AG10803 (cell line): ENCODE measurements at places on chromosomes 16 and 17.
A peak's percentile ranks its signal among the peaks of the same experiment; 100 is the strongest.

GRCh38 chr17:37796076-37796475 is 51.2 kb upstream of the HNF1B start:
- no peak for DNase-seq

DNA sequence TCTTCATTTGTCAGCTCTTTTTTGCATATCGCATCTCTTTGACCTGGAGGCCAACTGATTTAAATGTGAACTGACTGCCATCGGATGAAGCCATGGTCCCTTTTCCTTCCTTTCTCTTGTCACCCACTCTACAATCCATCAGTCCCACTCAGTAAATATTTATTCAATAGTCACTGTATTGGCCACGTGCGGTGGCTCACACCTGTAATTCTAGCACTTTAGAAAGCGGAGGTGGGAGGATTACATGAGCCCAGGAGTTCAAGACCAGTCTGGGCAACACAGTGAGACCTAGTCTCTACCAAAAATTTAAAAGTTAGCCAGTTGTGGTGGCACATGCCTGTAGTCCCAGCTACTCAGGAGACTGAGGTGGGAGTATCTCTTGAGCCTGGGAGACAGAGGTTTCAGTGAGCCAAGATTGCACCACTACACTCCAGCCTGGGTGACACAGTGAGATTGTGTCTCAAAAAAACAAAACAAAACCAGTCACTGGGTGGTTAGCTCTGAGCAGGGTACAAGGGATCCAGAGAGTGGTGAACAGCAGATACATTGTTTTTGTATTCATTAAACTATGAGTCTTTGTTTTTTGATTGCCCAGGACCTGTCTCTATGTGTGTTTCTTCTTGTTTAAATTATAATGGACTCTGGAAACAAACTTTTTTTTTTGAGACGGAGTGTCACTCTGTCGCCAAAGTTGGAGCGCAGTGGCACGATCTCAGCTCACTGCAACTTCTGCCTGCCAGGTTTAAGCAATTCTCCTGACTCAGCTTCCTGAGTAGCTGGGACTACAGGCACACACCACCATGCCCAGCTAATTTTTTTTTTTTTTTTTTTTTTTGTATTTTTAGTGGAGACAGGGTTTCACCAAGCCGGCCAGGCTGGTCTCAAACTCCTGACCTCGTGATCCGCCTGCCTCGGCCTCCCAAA is 6.9 kb downstream of the PHAF1 start:
- peak; percentile 20 for DNase-seq

DNA sequence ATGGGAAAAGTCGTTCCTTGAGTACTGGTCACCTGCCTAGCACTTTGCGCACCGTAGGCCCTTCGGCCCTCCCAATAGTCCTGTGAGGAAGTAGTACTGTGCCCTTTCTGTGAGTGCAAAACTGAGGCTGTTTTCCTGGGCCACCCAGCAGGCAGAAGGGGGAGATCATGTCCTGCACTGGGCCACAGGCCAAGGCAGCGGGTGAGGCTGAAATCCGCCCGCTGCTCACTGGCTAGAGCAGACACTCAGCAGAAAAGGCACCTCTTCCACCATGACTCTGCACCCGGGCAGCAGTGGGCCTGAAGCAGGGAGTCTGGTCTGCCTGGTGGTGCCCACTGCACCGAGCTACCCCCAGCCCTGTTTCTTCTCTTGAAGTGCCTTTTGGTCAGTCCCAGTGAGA is 20.2 kb downstream of the METTL22 start:
- DNase-seq, result no peak

- DNase-seq, result peak; percentile 66
Observed at GRCh38 chr17:63956296-63956920, 16.3 kb downstream of the SCN4A start.

GRCh38 chr16:4663465-4663776 is 29.9 kb upstream of the NUDT16L1 start:
- no peak for DNase-seq

DNA sequence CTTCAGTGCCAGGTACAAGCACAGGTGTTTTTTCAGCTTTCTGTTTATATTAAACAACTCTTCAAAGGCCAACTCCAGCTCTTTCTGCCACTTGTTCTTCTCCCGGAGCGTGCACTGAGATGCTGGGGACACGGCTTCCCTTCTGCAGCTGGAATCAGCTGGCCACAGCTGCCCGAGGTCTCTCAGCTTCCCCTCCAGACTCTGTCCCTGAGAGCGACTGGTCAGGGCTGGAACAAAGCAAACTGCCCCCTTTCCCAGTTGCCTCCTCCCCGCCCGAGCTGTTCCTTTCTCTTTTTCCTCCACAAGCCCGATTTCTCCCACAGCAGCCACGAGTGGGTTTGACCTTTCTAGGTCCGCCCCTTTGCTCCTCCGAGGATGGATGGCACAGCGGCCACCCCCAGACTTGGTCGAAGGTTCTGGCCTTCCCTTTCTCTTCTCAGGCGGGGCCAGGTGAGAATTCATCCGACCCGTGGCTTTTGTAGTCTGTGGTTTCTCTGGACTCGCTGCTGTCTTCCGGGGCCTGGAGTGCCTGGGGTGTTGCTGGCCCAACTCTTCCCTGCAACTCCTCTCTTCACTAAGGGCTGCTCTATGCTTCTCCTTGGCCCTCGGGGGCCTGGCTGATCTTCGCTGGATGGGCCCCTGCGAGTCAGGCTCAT is 11.5 kb downstream of the CEP295NL start:
- DNase-seq, result no peak

DNA sequence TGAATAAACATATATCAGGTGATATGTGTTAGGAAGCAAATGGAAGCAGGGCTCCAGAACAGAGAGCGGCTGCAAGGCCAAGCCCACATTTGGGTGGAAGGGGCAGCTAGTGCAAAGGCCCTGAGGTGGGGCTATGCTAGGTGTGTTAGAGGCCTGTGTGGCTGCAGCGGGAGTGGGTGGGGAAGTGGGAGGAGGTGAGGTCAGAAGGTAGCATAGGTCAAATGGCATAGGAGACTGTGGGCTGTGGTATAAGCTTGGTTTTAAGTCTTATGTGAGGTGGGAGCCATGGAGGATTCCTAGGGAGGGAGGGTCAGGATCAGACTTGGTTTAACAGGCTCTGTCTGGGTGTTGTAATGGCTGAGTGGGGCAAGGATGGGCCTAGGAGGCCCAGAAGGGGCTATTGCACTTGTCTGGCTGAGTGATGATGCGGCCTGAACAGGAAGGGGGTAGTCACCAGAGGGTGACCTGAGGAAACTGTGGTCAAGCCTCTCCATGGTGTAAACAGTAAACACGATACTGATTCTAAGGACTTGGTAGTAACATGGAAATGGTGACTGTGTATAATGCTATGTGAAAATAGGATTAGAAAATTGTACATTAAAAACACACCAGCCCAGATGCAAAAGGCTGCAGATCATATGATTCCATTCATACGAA is 31.1 kb downstream of the RAI1 start:
- DNase-seq, result peak; percentile 88

GRCh38 chr16:57107321-57107922 is 15.0 kb downstream of the CPNE2 start:
- DNase-seq, result no peak

DNA sequence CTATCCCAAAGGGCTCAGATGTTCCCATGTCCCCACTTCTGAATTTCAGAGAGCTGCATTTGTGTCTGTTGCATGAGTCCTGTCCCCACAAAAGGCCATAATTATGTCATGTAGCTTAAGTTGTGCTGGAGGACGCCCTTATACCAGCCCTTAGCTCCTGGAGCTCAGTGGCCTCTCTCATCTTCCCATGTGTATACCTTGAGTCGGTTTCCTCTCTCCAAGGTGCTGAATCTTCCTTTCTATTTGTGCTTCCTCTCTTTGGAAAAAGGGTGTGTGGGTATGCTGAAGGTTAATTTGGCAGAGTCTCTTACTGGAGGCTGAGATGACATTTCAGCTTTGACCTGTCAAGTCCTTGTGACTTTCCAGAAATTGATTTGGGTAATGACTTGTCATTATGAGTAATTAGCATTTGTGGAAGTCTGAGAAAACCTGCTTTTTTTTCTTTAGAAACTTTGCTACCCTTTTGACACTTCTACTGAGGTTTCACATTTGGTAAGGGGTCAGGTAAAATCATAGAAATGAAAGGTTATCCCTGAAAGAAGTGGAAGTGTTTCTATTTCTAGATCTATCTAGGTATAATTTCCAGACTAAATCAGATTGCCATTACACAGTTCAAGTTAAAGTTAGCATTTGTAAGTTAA is 185.4 kb downstream of the ABCC12 start:
- peak; percentile 25 for DNase-seq

- DNase-seq, result no peak
Observed at GRCh38 chr17:42346481-42346880, 41.8 kb downstream of the STAT3 start.

- DNase-seq, result peak; percentile 28
Observed at GRCh38 chr17:71460943-71461342, 659.9 kb upstream of the SOX9 start.

DNA sequence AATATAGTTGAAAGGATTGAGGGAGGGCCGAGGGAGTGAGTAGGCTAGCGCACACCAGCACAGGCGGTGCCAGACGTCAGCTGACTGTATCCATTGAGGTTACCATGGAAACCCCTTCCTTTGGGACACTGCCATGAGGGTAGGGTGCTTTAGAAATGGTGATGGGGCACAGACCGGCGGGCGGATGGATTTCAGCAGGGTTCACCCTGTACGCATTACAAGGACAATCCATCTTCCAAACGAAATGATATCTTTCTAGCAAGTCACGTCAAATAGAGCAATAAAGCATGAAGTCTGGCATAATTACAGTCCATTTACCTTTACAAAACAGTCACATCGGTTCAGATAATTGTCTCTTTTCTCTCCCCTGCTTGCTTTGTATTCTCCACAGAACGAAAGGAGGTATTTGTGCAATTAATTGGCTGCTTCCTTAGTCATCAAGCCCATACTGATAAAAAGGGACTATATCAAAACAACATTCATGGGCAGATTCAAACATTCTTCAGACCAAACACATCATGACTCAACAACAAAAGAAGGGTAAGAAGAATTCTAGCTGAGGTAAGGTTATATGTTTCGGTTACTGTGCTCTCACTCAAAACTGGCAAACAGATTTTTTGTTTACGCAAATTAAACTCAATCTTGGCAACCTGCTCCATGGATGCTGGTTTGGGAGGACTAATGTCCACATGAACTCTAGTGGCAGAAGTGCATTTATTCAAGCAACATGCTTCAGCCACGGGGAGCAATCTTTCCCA is 140.6 kb downstream of the CDK5R1 start:
- DNase-seq, result peak; percentile 10

DNA sequence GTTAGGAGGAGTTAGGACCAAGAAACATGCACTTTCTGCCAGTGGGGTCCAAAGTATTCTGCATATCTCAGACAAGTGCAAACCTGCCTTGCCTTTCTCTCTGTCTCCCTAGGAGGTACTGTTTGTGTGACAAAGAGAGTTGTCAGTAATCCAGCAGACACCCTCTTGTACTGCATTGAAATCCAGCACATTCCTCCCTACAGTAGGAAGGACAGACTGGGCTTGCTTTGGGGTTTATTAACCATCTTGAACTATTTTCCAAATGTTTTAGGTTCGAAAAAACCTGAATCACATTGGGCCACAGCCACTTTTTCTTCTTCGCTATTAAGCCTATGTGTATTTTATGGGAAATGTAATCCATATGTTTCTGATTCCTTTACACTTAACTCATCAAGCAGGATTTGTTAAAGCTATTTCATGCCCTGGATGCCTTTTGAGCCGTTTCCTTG is 204.2 kb upstream of the KCNJ16 start:
- DNase-seq, result peak; percentile 92

DNA sequence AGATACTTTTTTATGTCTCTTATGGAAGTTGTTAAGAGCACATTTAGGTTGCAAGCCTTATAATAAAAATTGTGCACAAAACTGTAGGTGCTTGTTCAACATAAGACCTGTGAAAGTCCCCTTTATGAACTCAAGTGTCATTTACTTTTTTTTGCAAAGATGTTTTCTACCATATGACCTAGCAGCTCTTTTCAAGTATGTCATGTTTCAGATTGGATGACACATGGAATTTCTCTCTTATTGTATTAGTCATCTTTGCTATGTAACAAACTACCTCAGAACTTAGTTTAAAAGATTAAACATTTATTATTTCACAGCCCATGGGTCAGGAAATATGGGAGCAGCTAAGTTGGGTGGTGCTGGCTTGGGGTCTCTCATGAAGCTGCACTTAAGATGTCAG is 57.9 kb downstream of the PHKB start:
- DNase-seq, result no peak

- DNase-seq, result peak; percentile 12
Observed at GRCh38 chr17:45775576-45776011, 8.5 kb upstream of the CRHR1 start.

GRCh38 chr17:51461578-51462004 is 201.2 kb downstream of the UTP18 start:
- DNase-seq, result peak; percentile 65

DNA sequence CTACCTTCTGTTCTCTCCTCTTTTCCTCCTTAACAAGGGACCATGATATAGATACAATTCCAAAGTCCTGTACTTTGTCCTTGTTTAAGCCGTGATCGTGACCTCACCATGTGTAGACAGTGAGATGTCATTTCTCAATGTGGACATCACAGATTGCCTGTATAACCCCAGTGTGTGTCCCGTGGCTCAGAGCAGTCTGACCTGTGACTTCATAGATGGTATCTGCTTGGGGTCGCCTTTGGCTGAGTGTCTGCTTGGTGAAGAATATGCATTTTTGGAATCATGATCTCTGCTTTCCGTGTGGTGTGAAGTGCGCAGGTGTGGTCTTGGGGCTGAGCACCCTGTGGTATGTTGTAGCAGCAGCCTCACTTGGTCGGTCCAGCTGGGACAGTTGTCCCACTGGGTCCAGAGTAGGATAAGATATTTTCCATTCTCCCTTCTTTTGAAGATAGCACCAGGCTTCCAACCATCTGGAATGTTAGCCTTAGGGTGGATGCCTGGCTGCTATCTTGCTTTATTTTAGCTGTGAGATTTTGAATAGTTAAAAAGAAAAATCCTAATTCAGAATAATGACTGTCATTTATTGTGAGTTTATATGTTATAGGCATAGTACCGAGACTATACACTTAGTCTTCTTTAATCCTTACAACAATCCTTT is 13.4 kb downstream of the MSI2 start:
- no peak for DNase-seq

DNA sequence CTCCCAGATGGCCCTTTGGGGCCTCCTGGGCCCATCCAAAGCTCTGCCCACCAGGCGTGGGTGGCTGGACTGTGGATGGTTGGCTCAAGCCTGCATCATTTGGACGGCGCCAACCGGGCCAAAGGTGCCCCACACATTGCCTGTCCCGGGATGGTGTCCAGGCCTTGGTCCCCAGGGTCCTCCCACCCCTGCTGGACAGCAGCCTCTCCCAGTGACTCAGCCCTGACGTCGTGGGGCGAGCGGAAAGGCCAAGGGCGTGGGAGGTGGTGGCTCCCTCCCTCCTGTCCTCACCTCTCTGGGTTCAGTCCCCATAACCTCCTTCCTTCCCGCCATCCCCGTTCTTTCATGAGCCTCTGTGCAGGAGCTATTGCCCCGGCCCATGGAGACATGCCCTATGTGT is 42.1 kb upstream of the DLX4 start:
- peak; percentile 33 for DNase-seq

- DNase-seq, result no peak
Observed at GRCh38 chr16:14564323-14564722, 65.7 kb downstream of the PARN start.

DNA sequence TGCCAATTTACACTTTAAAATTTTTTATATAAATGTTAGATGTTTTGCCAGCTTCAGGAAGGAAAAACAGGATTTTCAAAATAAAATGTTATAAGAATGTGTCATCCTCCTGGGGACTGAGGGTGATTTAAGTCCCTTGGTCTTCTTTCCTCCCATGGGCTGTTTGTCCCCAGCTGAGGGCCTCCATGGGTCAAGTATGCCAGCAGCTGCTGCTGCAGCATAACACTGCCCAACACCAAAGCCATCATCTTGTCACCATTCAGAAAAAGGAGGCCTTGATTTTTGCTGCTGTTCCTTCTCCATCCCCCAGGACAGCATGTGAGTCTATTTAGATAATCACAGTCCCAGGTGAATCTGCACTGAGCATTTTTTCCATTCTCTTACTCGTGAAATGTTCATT is 188.5 kb downstream of the LGALS9B start:
- no peak for DNase-seq
